ENCODE measurements at places on chromosomes 2 and 18.

- no peak for DNase-seq
These were observed 1.3 kb upstream of the SCLY start for GRCh38 chr2:238059505-238059904.

- DNase-seq, result no peak
These were observed 39.5 kb downstream of the BABAM2 start for GRCh38 chr2:27929916-27930486.

DNA sequence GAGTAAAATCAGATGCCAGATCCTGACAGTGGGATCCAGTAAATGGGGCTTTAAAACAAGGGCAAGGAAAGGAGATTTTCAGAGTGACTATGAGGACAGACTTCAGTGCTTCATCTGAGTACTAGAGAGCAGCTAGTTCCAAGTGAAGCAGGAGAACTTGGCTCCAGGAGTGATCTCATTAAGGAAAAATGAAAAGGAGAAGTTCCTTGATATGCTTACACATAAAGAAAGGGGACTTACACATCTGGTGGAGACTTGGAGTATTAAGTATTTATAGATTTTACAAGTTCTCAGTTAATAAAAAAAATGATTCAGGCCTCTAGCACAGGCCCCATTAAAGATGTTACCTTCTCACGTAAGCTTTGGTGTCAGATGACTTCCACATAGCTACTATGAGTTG lies 105.8 kb downstream of the ICOS start:
- DNase-seq, result no peak

- DNase-seq, result no peak
These were observed 268.7 kb downstream of the LRRTM1 start for GRCh38 chr2:80035749-80036285.

- DNase-seq, result no peak
These were observed 235.3 kb upstream of the ERBB4 start for GRCh38 chr2:212773808-212774339.

GRCh38 chr2:151175864-151176263 lies 85.8 kb downstream of the RBM43 start:
- no peak for DNase-seq

DNA sequence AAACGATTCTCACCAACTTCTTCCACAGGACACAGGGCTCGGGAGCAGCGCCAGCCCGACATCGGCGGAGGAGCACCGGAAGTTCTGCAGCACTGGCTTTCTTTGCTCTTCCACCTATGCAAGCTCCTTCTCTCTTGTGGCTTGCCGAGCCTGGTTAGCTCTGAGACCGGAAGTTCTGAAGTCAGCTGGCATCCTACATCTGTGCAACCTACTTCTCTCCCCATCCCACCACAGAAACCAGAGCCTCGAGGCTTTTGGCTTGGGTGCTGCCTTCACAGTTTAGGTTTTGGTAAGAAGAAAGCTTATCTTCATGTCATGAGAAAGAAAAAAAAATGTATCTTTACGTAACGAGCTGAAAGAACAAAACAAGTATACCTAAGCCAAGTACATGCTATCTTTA lies 111.7 kb downstream of the ANKRD44 start:
- no peak for DNase-seq

- DNase-seq, result no peak
These were observed 1642.4 kb upstream of the SLC39A10 start for GRCh38 chr2:194014639-194015038.

- peak; percentile 7 for DNase-seq
These were observed 97.6 kb downstream of the WDR7 start for GRCh38 chr18:56748698-56749268.

- no peak for DNase-seq
These were observed 35.0 kb downstream of the AOX1 start for GRCh38 chr2:200620606-200621390.

DNA sequence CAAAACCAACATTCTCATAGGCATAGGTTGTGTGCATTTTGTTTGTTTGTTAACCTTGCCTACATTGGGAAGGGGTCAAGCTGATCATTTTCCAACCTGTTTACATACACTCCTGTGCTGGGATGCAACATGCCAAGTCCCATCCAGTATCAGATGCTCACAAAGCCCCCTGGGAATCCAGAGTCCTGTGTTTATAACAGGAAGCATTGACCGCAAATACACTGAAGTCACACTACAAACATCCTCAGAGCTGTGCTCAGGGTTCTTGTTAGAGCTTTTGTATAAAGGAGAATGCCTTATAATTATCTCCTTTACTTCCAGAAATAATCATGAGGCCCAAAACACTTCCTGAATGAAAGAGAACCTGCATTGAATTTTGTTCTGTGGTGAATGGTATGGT lies 488.7 kb upstream of the TCF4 start:
- DNase-seq, result no peak

- DNase-seq, result no peak
These were observed 14.0 kb downstream of the YIPF4 start for GRCh38 chr2:32291746-32292145.

- no peak for DNase-seq
These were observed 1579.2 kb upstream of the ACVR2A start for GRCh38 chr2:146265656-146266055.

GRCh38 chr2:39313575-39313974 lies 69.8 kb upstream of the CDKL4 start:
- no peak for DNase-seq

GRCh38 chr2:139155991-139156390 lies 375.8 kb upstream of the NXPH2 start:
- no peak for DNase-seq

DNA sequence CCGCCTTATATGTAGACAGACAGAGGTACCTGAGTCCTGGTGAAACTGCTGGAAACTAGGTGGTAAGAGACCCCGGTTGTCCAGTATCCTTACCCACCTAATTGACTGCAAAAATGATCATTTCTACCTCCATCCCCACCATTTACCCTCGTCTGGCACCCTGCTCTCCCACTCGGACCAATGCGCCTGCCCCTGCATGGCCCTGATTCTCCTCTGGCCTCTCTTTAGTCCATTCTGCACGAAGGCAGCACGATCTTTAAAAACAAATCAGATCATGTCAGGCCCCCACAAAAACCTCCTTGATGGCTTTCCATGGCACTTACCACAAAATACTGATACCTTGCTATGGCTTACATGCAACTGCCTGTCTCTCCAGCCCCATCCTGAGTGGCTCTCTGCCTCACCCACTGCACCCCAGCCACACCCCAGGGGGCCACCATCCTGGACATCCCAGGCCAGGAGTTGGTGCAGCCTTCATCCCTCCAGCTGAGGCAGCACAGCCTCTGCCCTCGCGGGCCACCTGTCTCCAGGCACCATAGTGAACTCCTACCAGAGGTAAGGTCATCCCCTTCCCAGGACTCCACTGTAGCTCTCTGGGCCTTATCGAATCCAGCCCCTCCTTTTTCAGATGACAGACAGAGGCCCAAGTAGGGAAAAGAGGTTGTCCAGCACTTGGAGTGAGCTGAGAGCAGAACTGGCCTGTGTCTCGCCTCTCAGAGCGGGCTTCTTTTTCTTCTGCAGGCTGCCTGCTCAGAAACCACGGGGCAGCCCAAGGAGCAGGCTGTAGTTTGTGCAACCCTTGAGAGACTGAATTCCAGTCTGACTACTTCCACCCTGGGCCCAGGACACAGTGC lies 12.3 kb upstream of the CIB4 start:
- no peak for DNase-seq

DNA sequence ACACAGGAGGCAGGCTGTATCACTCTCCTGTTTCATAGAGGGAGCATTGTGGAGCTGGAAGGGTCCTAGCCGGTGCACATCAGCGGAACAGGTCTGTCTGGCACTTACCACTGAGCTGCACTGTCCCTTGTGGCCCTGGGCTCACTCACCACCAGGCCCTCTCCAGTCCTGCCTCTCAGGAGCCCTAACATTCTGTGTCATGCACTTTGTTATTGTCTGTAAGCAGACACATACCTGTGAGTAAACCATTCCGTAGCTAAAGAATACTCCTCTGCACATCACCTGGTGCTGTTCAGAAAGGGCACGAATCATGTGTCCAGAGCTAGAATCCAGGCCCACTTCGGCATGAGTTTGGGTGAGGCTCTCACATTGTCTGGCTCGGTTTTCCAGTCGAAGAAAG lies 93.6 kb downstream of the CRIM1 start:
- DNase-seq, result no peak

GRCh38 chr2:217331523-217332416 lies 471.9 kb upstream of the TNP1 start:
- no peak for DNase-seq

GRCh38 chr2:202763916-202764315 lies 107.7 kb downstream of the ICA1L start:
- no peak for DNase-seq

DNA sequence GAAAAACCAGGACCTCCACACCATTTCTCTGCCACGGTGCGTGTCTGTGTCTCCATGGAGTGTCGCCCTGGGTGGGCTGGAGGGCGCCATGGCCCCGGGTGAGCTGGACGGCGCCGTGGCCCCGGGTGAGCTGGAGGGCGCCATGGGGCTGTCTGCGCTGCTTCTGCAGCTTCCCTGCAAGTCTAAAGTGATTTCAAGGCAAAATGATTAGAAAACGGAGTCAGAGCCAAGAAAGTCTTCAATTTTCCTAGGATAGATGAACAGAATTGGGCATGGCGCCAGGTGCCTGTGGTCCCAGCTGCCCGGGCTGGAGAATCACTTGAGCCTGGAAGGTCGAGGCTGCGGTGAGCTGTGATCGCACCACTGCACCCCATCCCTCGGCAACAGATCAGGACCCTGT lies 27.7 kb upstream of the NFATC1 start:
- no peak for DNase-seq

GRCh38 chr18:60053747-60054304 lies 154.0 kb downstream of the PMAIP1 start:
- peak; percentile 59 for DNase-seq

GRCh38 chr18:12580630-12581342 lies 77.1 kb downstream of the SPIRE1 start:
- DNase-seq, result no peak

DNA sequence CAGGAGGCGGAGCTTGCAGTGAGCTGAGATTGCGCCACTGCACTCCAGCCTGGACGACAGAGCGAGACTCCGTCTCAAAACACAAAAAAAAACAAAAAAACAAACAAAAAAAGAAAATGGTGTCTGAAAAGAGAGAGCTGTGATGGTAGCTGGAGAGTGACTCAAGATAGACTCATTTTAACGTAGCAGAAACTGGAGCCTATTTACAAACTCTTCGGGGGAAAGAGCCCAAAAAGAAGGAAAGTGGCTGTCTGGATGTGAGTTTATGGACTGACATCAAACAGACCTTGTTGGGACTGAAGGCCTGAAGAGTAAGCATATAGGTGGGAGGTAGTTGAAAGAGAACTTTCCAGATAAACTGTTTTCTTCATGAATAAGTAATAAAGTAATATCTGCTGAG lies 51.8 kb downstream of the LIMS1 start:
- DNase-seq, result no peak

DNA sequence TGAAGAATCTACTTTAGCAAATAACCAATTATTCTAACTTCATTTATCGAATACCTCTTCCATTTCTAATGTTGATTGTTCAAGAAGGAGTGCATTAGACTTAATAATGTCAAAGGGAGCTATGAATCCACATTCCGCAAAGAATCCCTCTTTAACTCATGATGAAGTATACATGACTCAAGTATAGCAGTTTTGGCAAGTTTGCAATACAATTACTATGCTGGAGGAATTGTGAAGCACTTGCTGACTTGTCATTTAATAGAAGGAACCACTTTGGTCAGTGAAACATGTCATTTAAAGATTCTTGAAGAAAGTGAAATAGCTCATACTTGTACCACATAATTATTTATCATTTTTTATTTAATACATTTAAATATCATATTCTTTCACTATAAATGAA lies 125.1 kb downstream of the SLC39A10 start:
- DNase-seq, result no peak

DNA sequence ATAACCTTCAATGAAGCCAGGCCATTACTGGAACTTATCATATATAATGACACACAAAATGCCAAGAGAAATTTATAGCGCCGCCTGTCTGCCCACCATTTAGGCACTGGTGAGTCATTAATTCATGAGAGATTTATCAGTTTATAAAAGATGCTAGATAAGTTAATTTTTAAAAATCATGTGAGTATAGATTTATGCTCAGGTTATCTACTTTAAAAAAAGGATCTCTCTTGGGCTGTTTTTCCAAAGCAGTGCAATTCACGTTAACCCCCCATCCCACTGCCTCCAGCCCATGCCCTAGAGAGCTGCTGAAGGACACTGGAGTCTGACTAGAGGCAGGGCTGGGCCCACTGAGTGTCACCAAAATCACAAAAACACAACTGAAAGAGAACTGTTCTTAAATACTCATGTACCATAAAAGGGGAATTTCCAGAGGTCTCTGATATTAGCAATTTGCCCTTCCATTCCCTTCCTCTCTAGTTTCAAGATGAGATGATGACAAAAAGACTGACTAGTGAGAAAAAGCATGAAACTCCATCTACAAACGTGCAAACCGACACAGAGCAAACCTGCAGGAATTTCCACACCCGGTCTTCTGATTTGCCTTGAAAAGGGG lies 160.8 kb downstream of the BCL2 start:
- DNase-seq, result no peak

DNA sequence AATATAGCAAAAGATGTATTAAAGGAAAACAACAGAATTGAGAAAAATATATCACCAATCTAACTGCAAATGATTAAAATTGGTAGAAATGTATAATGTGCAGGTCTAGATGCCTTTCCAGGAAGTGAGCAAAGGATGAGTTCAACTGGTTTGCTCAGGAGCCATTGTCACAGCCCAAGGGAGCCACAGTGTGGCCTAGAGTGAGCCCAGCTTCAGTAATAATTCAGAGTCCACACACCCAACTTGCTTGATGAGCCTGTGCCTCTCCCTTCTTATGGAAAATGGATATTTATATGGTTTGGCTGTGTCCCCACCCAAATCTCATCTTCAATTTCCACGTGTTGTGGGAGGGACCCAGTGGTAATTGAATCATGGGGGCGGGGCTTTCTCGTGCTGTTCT lies 92.2 kb upstream of the ASAP2 start:
- peak; percentile 2 for DNase-seq

DNA sequence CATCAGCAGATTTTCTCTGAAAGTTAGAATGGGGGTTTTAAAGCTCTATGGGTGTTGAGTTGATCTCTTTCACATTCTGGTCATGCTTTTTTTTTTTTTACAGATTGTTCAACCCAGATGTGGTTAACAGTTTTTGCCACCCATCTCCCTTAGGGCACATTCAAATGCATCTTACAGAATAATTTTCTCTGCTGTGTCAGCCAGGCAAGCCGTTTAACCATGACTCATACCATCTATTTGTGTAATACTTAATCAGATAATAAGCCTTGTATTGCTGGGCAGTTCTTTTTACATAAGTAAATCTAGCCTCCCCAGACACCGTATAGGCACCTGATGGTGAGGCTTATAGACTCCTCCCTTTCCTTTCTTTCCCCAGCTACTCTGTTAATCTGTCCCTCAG lies 62.0 kb downstream of the TGIF1 start:
- no peak for DNase-seq

Measured in DMS153 (cell line).